NCI-H1048 (cell line): ENCODE measurements at places on chromosomes 1 and 21.

DNA sequence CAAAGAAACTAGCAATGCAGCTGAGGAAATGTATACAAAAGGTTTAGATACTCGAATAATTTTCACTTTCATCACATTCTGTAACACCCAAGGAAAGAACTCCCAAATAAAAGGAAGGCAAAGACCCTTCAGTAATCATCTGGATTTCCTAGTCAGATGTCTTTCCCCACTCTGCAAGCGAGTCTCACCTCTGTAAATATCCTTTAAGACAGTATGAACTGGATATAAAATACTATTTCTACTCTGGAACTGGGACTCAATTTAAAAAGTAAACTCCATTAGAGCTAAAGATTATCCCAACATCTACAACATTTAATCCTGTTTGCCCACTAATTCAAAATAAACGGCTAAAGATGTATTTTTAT, 27.0 kb downstream of the C2CD2 start:
- no peak for DNase-seq

GRCh38 chr21:30349572-30349971, 1.2 kb upstream of the KRTAP23-1 start:
- DNase-seq, result no peak

DNA sequence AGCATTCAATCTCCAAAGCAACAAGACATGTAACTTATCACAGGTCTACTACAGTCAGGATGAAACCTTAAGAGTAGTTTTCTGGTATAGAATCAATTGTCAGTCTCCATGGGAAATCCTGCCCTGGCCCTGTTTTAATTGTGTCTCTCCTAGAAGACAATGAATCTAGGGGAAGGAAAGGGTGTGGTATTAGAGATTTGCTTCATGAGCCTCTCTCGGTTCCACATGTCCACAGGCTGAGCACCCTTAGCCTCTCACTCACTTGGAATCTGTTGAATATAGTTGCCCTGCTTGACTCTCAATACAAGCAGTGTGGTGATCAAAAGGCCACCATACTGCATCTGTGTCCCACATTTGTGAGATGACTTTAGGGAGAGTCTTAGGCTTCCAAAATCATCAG, 17.7 kb downstream of the SPATA46 start:
- no peak for DNase-seq

GRCh38 chr21:42575111-42575510, 61.5 kb downstream of the SLC37A1 start:
- no peak for DNase-seq

GRCh38 chr1:169681140-169681539, 30.3 kb downstream of the SELL start:
- no peak for DNase-seq

- DNase-seq, result no peak
These were observed 2.7 kb upstream of the KIAA0040 start for GRCh38 chr1:175195281-175195680.

DNA sequence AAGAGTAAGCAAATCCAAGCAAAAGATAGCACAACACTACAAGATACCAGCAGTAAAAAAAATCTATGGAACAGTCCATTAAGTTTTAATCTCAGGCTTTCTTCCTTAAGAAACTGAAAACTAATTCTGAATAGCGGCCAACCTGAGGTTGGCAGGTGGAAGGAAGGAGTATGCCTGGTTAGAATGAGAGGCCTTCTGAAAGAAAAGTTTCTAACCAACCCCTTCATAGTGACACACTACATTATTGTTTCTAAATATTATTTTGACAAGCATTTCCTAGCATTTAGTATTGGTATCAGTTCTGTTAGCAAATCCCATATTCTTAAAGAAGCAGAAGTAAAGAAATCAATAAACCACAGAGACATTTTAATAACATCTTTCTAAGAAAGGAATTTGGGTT, 205.7 kb upstream of the PTBP2 start:
- no peak for DNase-seq

- no peak for DNase-seq
These were observed 49.1 kb upstream of the DMRTB1 start for GRCh38 chr1:53410100-53410541.

GRCh38 chr1:214658785-214659184, 55.8 kb downstream of the CENPF start:
- no peak for DNase-seq
